ENCODE measurements at places on chromosomes 1 and 21.

DNA sequence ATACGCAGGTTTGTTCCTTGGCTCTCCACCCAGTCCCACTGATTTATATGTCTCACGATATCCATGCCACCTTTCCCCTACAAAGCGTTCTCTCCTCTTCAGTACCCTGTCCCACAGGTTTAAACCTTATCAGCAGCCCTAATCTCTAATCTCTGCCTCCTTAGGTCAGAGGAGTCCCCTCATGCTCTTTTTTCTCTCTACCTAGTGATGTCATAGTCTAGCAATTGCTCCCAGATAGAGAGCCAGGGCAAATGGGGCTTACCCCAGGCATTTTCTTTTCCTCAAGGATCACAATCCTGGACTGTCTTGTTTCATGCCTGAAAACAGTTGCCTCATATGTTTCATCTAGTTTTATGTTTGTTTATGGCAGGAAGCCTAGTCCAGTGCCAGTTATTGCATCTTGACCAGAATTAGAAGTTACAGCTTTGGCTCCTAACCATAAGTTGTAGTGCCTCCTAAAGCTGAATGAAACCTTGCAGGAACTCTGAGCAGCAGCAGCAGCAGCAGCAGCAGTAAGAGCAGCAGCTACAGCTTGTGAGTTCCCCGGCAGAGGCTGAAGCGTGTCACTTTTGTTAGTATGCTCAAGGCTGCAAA lies 26.7 kb upstream of the TP53BP2 start:
- no peak for DNase-seq

GRCh38 chr1:209439828-209440227 lies 143.7 kb upstream of the CAMK1G start:
- no peak for DNase-seq

- peak; percentile 80 for DNase-seq
Measured at GRCh38 chr1:89429062-89429461, 65.2 kb downstream of the GBP6 start.

DNA sequence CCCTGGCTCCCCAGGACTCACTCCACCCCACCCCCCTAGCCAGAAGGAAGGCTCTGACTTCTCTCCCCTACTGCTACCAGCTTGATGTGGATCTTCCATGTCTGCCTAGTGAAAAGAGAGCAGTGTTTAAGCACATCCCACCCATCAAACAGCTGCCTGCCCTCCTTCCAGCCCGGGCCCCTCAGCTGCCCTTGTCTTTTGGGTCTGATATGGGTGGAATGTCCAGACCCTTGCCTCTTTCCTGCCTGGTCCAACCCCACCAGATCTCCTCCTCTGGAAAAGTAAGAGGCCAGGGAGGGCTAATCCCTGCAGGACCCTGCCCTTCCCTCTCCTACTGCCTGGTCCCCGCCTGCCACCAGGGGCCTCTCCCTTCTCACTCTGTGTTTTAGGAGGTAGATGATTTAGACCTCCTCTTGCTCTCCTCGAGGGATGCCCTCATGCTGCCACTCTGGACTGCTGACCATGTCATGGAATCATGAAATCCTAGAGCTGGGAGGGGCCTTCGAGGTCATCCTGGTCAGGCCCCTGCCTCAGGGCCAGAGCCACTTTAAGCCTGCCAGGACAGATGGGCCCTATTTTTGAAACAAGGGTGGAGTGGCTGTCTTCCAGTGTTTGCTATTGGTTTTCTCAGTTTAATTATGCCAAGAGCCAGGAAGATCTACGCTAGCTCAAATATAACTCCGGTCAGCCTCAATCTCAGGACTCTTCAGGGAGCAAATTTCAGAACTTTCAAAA lies 15.8 kb upstream of the HSPG2 start:
- DNase-seq, result no peak

DNA sequence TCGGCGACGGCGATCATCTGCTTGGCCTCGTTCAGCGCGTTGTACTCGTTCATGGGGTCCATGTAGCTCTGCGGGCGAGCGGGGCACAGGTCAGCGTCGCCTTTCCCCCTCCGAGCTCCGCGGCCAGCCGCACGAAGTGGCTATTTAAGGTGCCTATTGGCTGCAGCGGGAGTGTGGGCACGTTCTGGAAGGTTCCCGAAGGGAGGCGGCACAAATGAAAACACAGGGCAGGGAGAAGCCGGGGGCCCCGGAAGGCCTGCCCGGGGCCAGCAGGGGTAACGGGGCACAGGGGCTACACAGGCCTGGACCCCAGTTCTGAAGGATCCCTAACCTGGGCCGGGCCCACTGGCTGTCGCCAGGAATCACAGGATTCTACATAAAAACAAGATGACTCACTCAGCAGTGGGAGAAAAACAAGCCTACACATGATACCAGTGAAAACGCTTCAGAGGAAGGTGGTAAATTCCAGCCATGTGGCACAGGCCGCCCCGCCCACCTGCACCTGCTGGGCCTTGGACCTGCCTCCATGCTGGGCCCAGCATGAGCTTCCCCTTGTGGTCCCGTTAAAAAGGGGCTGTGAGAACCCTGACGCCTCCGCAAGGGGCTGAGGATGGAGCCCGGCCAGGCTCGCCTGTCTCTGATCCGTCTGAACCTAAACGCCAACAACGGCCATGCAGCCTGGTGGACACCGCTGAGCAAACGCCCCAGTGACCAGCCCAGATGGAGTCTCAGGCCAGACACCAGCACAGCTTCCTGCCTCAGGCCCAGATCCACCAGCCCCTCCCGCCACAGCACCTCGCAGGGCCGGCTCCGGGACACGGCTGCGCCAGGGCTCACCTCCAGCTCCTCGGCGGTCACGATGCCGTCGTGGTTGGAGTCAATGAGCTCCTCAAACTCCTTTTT lies 3.9 kb upstream of the TNFRSF4 start:
- no peak for DNase-seq

GRCh38 chr21:24217151-24217550 lies 1390.1 kb downstream of the MRPL39 start:
- DNase-seq, result no peak

DNA sequence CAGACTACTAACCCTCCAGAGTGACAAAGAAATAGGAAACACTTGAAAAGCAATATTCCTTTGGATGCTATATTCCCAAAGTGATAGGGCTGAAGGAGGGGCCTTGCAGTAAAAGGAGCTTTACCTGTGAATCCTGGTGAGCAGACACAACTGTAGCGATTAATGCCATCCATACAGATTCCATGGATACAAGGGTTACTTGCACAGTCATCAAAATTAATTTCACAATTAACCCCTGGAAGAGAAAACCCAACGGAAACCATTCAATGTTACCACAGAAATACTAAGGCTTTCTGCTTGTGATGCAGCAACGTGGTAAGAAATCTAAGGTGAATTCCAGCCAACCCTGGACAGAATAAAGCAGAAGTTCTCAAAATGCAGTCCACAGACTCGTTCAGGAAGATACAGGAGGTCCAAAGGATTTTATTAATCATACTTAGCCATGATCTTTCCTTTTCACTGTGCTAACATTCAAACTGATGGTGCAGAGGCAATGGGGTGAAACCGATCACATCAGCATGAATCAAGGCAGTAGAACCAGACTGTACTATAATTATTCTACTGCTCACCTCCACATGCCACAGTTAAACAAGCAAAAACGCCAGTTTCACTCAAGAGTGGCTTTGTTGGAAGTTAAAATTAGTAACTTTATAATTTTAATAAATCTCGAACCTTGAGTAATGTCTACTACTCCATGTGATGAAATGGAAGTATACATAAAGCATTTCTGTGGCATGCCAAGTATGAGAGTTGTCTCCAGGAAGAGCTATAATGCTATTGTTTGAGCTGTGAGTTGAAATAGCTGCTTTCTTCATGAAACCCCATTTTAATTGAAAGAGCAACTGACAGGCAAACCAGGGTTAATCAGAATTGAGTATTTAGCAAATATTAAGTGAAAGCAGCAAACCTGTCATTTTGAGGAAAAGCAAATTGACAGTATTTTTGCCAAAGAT lies 63.2 kb upstream of the ADAM30 start:
- DNase-seq, result no peak

DNA sequence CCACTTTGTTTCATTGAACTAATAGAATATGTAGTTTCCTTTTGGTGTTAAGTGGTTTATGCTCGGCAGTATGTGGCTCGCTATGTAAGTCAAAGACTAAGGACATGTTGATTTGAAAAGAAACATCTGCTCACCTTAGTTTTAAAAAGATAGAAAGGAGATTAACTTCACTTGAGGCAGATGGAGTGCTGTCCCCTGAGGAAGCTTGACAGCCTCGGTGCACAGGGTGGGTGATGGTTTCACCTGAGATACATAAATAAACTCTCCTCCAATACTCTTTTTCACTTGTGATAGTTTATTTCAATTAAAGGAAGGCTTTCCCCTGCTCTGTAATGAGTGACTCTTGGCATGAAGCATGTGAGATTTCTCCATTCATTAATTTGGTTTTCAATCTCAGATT lies 70.8 kb upstream of the FMN2 start:
- no peak for DNase-seq

DNA sequence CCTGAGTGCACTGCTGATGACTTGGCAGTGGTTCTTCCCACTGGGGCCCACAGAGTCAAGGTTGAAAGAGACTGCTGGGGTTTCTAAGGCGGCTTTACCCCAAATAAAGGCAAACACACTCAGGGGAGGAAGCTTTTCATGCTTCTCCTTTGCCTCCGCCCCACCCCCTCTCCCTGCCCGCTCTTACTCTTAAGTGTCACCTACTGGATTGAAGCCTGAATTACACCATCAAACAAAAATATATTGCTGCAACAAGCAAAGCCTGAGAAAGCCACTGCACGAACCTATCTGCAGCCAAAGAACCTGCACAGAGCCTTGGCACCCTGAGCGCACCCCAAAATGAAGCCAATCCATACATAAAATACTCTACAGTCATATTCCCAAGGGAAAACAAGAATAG lies 63.1 kb downstream of the PTGFR start:
- no peak for DNase-seq

DNA sequence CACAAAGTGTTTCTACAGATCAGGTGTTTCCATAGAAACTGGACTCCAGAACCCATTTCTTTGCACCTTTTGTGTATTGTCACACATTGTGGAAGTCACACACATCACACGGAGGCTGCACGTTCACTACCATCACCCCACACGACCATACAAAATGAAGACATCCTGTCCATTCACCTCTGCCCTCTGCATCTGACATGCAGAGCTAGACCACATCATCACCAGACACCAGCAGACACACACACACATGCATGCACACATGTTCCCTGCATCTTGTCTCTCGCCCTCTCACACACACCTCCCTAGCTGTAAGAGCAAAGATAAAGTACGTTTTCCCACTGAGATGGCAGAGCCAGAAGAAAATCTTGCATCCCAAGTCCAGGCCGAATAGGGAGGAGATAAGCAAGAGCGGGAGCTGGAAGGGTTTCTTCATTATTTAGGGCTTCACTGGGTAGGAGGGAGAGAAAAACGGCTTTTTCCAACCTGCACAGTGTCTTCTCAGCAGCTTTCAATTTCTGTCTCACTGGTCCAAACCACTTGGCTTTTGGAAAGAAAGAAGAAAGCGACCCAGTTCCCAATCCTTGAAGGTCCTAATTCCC lies 709 bp downstream of the PRELP start:
- DNase-seq, result no peak

DNA sequence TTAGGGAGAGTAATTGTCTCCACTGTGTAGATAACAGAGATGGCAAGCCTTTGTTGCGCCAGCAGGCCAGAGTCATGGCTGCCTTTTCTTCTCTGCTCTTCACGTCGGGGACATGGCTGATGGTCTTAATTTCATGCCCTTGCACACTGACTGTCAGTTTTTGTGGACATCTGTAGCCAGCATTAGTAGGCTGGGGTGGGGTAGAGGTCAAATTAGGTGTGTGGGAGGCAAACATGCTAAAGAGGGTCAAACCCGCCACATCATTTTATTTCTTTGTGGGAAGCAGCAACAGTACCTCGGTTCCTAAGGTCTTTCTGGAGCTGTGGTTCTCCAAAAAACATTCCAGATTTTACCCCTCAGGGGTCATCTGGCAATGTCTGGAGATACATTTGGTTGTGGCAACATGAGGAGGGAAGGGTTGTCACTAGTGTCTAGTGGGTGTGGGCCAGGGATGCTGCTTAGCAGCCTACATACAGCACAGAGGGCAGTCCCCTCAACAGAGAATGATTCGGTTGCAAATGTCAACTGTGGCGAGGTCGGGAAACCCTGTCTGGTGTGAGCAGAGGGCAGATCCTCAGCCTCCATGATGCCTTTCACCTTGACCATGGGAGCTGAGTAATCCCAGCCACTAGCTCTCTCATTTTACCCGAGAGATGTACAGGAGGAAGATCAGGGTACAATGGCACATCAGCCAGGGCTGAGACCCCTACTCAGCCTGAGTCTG lies 14.7 kb downstream of the RUNX1 start:
- DNase-seq, result no peak

GRCh38 chr1:210571356-210572284 lies 242.9 kb downstream of the HHAT start:
- DNase-seq, result no peak

DNA sequence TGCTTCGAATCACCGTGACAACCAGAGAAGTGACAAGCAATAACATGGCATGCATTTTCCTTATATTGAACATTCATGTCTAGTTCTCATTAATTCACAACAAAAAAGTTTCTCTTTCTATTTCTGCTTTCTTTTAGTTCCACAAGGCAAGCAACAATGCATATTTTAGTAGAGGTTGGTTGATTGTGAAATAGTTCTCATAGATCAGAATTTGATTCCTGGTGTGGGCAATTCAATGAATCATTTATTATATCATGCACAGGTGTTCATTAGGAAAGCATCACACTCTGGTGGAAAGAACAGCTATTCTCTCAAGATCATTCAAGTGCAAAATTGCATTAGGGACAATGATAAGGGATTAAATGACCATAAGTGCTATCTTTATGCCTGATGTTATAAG lies 980.9 kb downstream of the BRINP3 start:
- DNase-seq, result no peak

DNA sequence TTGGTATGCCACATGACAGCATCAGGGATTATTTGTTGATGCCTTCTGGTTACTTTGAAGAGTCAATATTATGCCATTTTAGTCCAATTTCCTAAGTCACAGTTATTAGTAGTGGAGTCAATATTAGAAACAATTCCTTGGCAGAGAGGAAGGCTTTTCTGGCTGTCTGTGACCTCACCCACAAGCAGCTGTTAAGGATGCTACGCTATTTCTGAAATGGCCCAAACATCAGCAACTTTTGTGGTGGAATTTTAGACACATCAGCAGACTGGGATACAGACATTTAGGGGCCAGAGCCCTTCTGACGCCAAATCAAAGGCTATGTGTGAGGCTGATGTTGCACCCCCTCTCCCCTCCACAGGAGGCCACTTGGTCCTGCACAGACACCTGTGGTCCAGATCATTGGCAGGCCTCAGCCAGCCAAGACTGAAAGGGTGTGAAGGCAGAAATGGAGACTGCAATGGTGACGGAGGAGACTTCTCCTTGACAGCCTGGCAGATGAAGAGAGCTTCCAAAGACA lies 9.2 kb upstream of the RXRG start:
- DNase-seq, result no peak

- DNase-seq, result no peak
Measured at GRCh38 chr1:30982431-30982830, 73.9 kb upstream of the SDC3 start.

- DNase-seq, result no peak
Measured at GRCh38 chr1:11823366-11824137, 17.6 kb downstream of the CLCN6 start.

GRCh38 chr1:219179293-219179692 lies 5.6 kb downstream of the LYPLAL1 start:
- DNase-seq, result no peak

Measured in DMS79 treated with DMSO at 0.1 percent for 48 hours (cell line).